ENCODE measurements at places on chromosomes 3 and 15.

- DNase-seq: no peak
These were observed 1.4 kb downstream of the LCTL start for GRCh38 chr15:66564136-66565041.

- DNase-seq: no peak
These were observed 362.2 kb upstream of the SLCO3A1 start for GRCh38 chr15:91491101-91491950.

GRCh38 chr3:27589795-27590194 lies 105.6 kb upstream of the SLC4A7 start:
- DNase-seq: no peak

- DNase-seq: no peak
These were observed 4.0 kb upstream of the LMCD1 start for GRCh38 chr3:8497582-8497981.

GRCh38 chr3:188832961-188833721 lies 338.6 kb upstream of the TPRG1 start:
- no peak for DNase-seq

- DNase-seq: no peak
These were observed 41.1 kb upstream of the MYZAP start for GRCh38 chr15:57550640-57551039.

DNA sequence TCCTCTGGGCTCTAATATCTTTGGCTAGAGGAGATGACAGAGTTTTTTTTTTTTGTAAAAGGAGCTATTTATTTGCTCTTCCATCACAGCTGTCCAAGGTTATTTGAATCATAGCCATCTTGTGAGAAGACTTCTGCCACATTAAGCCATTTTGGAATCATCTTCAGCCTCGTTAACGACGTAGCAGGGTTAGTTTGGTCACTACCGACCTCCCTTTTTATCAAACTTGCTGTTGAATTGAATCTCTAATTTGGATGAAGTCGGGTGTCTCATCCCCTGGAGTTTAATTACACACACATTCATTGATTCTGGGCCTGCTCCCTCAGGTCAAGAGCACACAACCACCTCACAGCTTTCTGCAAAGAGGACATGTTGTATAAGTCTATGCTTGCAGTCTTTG lies 238.7 kb downstream of the CPNE4 start:
- DNase-seq: no peak

DNA sequence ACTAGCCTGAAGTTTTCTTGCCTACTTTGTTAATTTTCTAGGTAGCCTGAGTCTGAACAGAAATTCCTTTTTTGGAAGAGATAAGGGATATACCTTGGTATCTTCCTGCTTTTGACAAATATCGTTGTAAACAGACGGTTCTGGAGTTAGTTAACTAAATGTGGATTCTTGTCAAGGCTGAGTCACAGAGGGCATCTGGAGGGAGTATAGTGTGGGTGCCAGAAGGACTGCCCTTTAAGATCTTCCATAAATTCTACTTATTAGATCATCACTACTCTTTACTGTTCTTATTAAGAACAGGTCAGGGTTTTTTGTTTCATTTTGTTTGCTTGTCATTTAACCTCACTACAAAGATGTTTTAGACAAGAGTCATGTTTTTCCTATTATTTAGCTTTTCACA lies 125.3 kb upstream of the SKOR1 start:
- no peak for DNase-seq

- no peak for DNase-seq
These were observed 53.0 kb upstream of the DAZL start for GRCh38 chr3:16658004-16658924.

- DNase-seq: no peak
These were observed 42.9 kb downstream of the DCUN1D1 start for GRCh38 chr3:182937293-182938051.

DNA sequence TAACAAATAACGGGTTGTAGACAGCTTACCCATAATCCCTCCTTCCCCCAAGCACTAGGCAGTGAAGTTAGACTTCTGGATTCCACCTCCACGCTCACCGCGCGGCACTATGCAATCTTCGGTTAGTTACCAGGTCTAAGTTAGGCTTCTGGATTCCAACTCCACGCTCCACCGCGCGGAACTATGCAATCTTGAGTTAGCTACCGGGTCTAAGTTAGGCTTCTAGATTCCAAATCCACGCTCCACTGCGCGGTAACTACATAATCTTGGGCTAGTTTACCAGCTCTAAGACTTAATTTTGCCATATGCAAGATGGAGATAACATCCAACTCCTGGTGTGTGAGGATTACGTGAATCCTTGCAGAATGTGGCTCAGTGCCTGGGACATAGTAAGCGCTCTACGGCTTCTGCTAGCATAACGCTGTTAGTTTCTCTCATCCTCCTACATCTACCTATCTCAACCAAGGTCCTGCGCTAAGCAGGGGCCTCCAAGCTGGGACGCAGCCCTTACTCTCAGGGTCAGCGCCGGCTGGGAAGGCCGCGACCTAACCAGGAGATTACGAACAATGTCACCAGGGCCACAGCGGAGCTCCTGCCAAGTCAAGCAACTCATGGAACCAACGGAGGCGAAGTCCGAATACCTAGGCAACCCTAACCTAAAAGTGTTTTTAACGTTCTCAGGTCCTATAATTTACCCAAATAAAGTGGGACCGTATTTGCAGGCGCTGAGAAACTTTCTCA lies 497 bp upstream of the RPLP1 start:
- no peak for DNase-seq

DNA sequence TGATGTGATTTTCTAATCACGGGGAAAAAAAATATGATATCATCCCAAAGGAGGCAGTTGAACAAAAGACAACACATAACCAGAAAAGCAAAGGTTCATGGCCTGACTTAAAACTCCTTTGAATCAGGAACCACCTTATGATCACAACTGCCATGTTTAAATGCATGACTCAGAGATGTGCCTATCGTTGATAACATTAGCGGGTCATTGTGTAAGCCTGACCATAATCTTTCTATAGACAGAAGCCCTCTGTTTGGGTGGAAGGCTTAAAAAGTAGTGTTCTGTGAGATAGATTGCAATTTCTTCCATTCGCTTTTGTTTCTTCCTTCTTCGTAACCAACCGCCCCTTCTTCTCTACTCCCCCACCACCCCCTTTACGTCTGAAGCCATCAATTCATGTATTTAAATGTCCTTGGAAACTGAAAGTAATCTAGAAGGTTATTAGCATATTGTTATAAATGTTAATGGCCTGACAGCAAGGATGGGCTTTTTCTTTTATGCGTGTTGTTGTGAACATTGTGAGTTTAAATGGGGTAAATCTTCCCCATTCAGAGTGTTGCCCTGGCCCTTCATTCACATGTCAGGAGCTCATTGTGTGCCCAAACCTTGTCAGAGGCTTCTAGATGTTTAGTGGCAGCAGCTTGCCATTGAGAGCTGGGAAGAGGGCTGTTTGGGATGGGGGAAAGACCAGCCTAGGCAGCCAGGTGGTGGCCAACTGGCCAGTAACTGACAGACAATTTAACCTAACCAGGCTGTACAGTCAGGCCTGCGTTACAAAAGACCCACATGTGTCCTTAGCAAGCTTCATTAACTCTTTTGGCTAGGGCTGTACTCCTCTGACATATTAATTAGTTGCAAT lies 64.5 kb downstream of the EPHA3 start:
- DNase-seq: no peak

DNA sequence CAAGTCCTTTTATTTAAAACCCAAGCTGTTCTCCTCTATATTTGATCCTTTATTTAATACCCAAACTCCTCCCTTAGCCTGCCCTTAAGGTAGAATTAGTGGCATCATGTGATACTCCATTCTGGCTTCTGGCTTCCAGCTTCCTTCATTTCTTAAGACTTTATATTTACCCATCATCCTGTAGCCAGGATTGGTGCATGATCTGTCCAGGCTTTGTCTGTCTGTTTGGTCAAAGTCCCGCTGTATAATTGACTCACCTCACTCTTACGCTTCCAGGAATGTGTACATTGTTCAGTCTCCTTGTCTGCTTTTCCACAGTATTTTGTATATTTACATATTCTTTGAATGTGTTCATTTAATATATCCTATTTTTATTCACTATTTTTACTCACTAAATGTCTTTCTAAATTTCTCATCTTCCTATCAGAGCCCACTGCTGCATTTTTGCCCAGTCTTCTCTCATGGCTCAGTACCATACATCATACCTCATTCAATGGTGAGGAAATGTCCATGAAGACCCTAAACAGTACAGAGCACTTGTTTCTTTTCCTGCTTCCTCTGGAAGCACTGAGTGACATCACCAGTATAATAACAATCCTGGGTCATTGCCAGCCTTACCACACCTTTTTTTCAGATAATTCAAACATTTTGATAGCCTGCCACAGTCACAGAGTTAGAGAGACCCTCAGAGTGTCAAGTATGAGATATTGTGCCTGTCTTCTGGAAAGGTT lies 31.5 kb downstream of the TMEM108 start:
- no peak for DNase-seq

DNA sequence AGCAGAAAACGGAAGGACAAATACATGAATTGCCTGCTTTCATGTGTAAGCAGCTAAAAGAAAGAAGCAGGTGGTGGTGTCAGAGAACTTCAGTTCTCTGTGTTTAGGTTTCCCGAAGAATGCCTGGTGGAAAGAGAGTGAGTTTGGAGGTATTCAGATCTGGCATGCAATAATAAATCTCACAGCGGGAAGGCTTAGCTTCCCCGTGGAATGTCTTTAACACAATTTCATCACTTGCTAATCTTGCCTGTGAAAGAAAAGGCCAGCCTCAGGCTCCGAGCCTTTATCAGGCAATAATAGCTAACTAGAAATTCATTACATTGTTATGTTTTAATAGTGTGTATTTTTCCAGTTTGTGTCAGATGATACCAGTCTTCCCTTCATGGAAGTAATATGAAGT lies 220.3 kb downstream of the PDZRN3 start:
- DNase-seq: no peak

DNA sequence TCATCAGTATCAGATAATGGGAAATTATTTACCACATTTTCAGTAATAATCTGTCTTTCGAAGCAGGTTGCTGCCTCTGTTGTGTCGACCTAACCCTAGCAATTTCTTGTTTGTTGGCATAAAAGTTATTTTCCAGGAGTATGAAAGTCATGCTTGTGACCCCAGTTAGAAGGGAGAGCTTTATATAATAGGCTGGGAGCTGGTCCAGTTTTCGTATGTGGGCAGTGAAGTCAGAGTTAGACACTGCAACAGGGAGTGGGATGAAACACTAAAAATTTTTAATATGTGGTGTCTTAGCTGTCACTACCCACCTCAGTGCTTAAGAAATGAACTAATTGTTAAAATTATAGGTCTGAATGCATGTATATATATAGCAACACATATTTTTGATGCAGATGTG lies 348.5 kb downstream of the FEZF2 start:
- DNase-seq: no peak

DNA sequence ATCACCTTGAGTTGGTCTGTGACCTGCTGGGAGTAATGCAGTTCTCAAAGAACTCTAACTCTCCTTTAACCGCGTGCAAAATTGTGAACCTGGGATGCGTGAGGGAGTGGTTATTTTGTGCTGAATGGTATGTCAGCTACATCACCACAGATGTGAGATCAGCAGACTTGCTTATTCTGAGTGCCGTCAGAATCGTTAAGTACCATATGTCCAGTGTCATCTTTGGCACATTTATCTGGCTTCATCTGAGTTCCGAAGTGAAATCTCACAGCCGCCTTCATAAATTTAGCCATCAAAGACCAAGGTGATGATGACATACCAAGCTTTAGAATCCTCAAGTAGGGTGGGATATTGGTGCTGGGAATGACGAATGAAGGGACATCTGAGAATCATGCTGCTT lies 347.2 kb upstream of the TPRG1 start:
- DNase-seq: no peak

DNA sequence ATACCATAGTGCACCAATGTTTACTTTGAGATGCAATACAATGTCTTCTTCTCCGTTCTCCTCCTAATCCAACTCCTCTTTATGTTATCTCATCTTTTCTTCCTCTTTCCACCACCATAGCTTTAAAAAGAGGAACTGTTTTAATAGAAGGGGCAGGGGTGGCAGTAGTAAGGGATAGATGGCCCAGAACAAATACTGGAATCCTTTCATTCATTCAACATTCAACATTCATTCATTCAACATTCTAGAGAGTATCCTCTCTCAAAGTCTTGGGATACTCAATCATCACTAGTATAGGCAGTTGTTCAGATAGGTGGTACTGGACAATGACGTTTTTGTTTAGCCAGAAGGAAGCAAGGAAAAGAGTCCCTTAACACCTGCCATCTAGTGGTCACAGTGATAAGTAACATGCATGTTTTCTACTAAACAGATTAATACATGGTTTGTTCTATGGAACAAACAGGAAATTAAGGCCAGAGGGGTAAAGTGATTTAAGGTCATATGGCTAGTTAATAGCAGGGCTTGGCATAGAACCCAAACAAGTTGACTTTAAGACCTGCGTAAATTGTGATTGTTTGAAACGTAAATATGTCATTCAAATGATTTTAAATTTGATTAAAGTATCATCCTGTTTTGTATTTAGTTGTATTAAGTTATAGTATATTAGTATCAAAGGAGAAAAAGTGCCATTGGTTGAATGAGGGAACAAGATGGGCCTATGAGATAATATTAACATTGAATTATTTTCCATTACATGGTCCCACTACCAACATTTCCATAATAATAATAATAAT lies 26.9 kb upstream of the EHHADH start:
- peak; percentile 24 for DNase-seq

GRCh38 chr3:128319741-128320141 lies 146.9 kb downstream of the DNAJB8 start:
- DNase-seq: no peak

DNA sequence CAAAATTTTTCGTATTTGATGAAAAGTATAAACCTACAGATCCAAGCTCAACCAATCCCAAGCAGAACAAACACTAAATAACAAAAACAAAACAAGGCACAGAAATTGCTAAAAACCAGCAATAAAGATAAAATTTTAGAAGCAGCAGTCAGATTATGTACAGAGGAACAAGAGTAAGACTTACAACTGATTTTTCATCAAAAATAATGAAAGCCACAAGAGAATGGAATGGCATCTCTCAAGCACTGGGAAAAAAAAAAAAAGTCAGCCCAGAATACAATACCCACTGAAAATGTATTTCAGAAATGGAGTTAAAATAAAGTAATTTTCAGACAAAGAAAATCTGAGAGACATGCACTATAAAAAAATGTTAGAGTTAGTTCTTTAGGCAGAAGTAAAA lies 27.0 kb downstream of the GPR156 start:
- no peak for DNase-seq

DNA sequence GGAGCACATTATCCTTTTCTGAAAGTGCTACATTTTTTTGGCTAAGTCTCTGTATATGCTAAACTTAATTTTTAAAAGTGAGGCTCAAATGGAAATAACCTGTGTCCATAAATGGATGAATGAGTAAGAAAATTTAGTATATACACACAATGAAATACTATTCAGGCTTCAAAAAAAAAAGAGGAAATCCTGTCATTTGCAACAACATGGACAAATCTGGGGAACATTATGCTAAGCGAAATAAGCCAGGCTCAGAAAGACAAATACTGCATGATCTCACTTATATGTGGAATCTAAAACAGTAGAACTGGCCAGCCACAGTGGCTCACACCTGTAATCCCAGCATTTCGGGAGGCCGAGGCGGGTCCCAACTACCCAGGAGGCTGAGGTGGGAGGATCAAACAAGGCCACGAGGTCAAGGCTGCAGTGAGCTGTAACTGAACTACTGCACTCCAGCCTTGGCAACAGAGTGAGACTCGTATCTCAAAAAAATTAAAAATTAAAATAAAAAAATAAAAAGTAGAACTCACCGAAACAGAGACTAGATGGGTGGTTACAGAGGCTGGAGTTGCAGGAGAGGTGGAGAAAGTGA lies 25.8 kb downstream of the CCDC12 start:
- no peak for DNase-seq

GRCh38 chr3:172624999-172625398 lies 85.9 kb downstream of the NCEH1 start:
- no peak for DNase-seq

GRCh38 chr3:185316740-185317412 lies 46.1 kb upstream of the MAP3K13 start:
- no peak for DNase-seq
